ENCODE measurements at places on chromosomes 2 and 18.
A peak's percentile ranks its signal among the peaks of the same experiment; 100 is the strongest.

DNA sequence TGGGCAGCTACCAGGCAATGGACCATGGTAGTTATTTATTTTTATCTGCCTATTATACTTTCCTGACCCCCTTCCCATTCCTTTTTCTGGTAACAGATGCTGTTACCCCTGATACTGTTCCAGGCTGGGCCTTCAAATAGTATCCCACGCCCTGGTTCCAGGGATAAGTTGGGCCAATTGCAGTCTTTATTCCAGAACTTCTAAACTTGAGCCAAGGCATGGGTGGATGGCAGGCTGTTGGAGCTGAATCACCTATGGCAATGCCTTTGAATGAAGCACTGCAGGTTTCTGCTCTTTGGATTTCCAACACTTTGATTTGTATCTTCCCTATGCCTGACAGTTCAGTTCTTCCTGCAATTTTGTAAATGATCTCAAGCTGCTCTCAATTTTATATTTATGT, 99.2 kb upstream of the LHCGR start:
- no peak for DNase-seq

DNA sequence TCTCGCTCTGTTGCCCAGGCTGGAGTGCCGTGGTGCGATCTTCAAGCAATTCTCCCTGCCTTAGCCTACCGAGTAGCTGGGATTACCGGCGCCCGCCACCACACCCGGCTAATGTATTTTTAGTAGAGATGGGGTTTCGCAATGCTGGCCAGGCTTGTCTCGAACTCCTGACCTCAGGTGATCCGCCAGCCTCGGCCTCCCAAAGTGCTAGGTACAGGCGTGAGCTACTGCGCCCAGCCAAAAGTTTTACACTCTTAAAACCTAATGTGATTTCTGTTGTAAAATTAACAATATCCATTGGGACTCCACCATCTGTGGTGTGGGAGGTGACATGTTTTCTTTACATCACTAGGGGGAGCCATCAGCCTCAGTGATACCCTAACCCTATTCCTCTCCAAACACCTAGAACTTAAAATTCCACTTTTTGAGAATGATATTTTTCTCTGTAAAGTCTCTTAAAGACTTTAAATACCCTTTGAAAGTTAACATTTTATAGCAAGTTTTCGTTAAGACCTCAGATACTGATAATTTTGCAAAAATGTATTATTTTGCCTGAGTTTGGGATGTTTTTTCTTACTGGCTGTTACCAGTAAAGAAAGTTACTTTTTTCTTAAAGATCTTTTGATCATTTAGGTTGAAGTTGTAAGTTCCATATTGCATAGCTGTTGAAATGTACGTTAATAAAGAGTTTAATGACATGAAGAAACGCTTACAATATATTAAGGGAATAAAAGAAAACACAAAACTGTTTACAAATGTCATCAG, 11.6 kb upstream of the EIF2AK2 start:
- DNase-seq = no peak

DNA sequence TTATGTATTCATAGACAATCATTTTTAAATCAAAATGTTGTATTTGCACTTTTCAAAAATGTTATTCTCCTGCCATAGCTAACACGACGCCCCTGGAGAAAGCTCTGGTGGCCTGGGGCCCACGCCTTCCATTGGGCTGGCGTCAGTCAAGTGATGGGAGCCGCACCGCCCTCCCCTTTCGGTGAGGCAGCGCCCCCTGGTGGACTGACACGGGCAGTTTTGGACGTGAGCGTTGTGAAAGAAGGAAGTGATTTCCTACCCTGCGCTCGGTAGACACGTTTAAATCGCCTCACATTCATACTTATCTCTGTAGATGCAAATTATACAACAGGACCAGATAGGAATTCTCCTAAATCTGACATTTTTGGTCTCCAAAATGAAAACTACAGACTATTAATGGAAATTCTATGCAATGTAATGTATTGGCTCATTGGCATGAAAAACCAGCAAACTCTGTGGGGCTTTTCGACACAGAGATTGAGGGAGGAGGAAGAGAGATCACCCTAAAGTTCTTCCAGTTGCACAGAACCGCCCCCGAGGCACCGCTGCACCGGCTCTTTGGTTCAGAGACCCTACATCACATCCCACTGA, 326.2 kb upstream of the SOX11 start:
- DNase-seq = peak; percentile 42

- DNase-seq = no peak
Measured at GRCh38 chr18:76495435-76496193, 572 bp upstream of the ZNF516 start.

GRCh38 chr2:2095360-2096093, 235.5 kb downstream of the MYT1L start:
- no peak for DNase-seq
